Activated CD4-positive, alpha-beta memory T cell treated with anti-CD3 and anti-CD28 coated beads for 36 hours (primary cell): ENCODE measurements at places on chromosomes 3 and 15. TPM values are rescaled to one million over a fixed set of nuclear protein-coding genes. Genes with fewer than 3 reads are reported as not detected.

DNA sequence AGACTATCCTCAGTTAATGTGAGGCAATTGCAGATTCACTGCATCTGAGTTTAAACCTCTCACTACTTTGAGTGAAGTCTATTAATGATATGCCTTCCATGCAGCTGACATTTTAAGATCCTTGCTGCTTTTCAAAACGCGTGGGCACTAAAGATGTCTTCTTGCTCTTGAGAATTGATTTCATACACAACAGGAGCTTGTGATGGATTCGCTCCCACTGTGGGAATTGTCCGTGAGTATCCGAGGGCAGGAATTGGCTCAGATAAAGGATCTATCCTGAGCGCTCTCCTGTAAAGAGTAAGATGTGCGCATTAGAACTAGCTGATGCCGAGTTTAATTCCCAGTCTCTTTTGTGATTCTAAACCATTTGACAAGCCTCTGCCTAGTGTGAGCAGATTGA lies 167.9 kb downstream of the ROBO2 start:
- no peaks in the 10 kb centered on the region for H3K27me3 ChIP-seq
- H3K4me1 ChIP-seq, result no peaks in the 10 kb centered on the region
- no peak overlapping the region for H3K4me3 ChIP-seq
- no peak overlapping the region for H3K27ac ChIP-seq
- DNase-seq, result no peak

GRCh38 chr3:124522082-124522625 lies 208.1 kb upstream of the UMPS start:
- no peaks in the 10 kb centered on the region for H3K4me1 ChIP-seq
- no peak for DNase-seq
- H3K4me3 ChIP-seq, result no peak overlapping the region
- peaks cover 18% of the 10 kb centered on the region for H3K27me3 ChIP-seq
- no peaks in the 10 kb centered on the region for H3K36me3 ChIP-seq

DNA sequence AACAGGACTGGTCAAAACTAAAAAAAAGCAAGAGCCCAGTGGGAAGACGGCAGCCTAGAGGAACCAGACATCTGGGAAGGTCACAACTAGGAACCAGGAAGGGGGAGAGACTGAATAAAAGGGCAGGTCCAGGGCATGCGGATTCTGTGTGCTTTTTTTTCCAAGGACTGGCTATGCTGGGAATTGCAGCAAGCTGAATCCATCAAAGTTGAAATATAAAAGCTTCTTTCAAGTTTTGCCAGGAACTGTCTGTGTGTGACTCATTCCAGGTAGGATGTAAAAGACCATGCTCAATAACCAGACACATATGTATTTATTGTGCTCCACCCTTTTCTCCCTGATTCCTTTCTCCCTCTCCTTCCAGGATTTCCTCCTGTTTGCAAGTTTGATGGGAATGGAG lies 47.9 kb upstream of the CCDC80 start:
- DNase-seq, result no peak
- H3K36me3 ChIP-seq, result no peaks in the 10 kb centered on the region
- H3K4me3 ChIP-seq, result no peak overlapping the region

DNA sequence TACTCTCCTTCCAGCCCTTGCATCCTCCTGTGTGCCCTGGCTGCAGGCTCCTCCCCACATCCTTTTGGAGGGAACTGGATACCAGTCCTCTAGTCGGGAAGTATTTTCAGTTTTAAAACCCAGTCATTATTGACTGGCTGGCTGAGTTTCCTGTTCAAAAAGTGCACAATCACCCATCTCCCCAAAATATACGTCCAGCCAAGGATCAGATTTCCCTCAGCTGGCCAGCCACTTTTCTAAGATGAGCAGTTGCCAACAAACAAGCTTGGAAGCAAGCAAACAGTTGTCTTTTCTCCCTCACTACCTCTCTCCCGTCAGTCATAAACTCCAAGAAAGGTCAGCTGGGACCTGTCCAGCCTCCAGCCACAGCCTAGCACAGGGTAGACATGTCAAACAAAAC lies 147.7 kb upstream of the GALNT15 start:
- no peak overlapping the region for H3K4me3 ChIP-seq
- DNase-seq, result no peak
- no peaks in the 10 kb centered on the region for H3K4me1 ChIP-seq

FGD5 gene
- not detected for total RNA-seq

DOCK3 gene
- total RNA-seq, result 2.9 TPM

CLEC3B gene
- total RNA-seq, result not detected

FEZF2 gene
- not detected for total RNA-seq

ZDHHC23 gene
- 5.4 TPM for total RNA-seq

PSMD6 gene
- 109 TPM for total RNA-seq
